ENCODE measurements at places on chromosomes 2 and 18.

GRCh38 chr18:13338318-13338717 is 119.8 kb downstream of the LDLRAD4 start:
- no peak for DNase-seq

- no peak for DNase-seq
These were observed 14.7 kb upstream of the EPG5 start for GRCh38 chr18:45981821-45982220.

- DNase-seq, result no peak
These were observed 6.0 kb downstream of the SLC4A3 start for GRCh38 chr2:219633276-219634065.

DNA sequence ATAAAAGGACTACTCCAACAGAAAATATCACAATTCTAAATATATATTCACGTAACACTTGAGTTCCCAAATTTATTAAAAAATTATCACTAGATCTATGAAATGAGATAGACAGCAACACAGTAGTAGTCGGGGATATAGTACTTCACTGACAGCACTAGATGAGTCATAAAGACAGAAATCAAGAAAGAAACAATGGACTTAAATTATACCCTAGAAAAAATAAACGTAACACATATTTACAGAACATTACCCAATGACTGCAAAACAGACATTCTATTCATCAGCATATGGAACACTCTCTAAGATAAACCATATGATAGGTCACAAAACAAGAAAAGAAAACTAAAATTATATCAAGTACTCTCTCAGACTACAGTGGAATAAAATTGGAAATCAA is 429.4 kb downstream of the MBD2 start:
- DNase-seq, result no peak

DNA sequence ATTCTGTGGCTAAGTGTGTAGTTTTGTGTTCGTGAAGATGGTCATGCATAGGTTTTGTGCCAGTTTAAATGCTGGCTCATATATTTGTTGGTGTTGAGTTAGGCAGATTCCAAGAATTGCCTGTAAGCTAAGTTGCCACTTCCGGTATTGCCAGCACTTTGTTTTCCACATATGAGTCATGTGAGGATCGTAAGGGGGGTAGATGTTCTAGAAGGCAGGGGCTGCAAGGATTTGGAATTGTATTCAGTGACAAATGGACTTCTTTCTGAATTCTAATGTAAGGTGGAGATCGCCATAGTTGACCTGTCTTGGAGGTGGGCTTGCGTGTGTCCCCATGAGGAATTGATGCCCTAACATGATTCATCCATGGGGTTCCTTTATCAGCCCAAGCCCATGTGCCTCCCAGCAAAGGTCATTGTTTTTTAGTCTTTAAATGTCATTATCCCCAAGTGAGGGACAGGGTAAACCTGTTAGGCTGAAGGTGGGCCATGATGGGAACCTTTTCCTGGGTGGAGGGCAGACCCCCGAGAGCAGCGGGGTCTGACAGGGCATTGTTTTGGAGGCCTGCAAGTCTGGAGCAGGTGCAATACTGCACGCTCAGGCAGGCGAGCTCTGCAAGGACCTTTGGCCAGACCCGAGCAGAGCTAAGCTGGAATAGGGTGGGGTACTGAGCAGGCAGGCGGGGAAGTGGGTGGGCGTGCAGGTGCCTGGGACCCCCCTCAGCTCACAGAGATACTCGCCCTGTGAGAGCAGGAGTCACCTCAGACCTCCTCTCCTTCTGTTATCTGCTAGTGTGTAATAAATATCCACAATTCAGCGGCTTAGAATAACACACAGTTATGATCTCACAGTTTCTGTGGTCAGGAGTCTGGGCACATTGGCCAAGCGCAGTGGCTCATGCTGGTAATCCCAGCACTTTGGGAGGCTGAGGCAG is 77.4 kb downstream of the LRRFIP1 start:
- no peak for DNase-seq

DNA sequence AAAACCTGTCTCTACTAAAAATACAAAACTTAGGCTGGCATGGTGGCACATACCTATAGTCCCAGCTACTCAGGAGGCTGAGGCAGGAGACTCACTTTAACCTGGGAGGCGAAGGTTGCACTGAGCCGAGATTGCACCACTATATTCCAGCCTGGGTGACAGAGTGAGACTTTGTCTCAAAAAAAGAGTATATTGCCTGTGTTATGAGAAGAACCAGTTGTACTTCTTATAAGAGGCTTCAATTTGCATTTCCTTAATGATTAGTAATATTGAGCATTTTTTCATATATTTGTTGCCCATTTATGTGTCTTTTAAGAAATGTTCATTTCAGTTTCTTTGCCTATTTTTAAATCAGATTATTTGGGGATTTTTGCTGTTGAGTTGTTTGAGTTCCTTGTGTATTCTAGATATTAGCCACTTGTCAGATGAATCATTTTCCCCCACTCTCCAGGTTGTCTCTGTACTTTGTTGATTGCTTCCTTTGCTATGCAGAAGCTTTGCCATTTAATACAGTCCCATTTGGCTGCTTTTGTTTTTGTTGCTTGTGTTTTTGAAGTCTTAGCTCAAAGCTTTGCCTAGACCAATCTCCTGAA is 75.8 kb upstream of the LRPPRC start:
- no peak for DNase-seq

GRCh38 chr2:88159955-88160415 is 10.2 kb upstream of the THNSL2 start:
- DNase-seq, result no peak

GRCh38 chr18:79868168-79868784 is 70.5 kb downstream of the KCNG2 start:
- DNase-seq, result no peak

DNA sequence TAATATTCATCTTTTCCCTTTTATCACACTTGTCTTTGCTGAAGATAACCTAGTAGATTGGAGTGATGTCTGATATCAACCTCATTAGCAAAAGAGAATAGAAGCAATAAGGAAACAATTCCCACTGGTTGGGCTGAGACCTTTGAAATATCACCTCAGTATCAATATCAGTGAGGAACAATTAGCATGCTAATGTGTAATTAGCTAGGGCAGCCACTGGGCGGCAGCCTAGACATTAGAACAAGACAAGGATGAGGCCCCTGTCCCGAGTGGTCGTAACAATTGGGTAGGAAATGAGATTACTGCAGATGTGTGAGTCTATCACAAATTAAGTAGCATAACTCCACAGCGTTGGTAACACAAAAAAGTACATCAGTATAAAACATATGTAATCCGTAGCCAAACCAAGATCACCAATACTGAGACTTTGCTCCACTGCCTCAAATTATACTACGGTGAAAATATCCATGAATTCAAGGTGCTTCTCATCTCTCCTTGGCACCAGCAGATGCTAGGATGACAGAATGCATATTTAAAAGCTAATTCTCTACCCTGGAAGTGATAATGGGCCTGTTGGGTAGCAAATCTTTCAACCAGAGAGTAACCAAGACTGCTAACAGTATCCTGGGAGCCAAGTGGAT is 99.1 kb downstream of the ALPK2 start:
- DNase-seq, result no peak

DNA sequence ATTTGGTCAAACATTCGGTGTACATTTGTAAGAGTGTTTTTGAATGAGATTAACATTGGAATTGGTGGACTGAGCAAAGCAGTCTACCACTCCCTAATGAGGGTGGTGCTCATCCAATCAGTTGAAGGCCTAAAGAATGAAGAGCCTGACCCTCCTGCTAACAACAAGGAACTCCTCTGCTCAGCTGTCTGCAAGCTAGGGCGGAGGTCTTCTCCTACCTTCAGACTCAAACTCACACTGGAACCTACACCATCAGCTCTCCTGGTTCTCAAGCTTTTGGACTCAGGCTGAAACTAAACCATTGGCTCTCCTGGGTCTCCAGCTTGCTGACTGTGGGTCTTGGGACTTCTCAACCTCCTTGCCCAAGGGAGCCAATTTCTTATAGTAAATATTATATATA is 55.5 kb upstream of the NPAS2 start:
- DNase-seq, result no peak

DNA sequence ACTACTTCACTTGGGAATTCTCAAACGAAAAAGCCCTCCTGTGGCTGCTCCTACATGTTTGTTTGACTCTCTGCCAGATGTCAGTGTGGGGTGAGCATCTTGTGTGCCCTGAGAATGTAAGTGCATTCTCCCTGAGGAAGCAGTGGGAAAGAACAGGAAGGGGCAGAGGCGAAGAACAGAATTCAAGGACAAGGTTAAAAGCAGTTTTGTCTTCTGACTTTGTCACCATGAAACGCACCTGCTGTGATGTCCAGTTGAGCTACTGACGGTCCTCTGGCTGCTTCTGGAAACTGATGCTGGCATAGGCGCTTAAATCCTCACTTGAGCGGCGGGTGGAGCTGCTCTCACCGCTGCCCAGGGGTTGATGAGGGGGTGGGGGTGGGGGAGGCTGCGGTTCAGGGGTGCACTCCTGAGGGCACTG is 4.9 kb downstream of the IRS1 start:
- no peak for DNase-seq

- DNase-seq, result no peak
These were observed 28.0 kb upstream of the SCYGR1 start for GRCh38 chr2:227415538-227416424.

DNA sequence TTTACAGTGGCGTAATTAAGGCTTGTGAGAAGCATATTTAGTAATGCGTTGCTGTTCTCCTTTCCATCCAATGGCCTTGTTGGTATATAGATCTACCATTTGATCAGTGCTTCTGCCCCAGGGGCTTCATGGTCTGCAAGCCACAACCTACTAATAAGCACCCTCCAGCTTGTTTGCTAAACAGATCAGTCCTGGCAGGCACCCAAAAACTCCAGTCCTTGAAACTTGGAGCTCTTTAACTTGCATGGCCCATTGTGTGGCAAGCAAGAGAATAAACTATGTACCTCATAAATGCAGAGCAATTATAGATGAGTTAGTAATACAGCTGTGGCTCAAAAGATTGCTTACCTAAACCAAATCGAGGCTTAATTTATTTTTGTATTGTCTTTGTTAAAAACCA is 158.5 kb downstream of the FTCDNL1 start:
- no peak for DNase-seq

DNA sequence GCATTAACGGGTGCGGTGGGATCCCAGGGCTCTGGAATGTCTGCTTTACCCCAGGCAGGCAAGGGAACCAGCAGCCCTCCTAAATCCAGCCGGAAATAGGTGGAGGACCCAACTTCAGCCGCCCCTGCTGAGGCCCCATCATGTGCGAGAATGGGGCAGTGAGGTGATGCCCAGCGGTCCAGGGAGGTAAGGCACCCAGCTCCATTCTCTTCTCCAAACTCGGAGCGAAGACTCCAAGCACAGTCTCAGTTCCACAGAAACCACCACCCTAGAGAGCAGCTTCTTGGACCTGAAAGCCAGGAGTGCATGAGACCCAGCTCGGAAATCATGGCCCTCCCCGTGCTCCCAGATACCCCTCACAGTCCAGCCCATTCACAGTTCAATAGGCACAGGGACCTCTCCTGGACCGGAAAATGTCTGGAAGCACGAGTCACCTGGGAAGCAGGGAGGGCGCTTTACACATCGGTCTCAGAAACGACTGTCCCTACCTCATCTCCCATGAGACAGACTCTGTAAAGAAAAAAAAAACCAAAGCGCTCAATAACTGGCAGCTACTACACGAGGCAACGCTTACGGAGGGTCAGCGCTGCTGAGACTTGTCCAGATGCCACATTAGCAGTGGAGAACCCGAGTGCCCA is 2.0 kb downstream of the SDC1 start:
- DNase-seq, result no peak

GRCh38 chr2:206708286-206708685 is 9.9 kb downstream of the DYTN start:
- DNase-seq, result no peak

- DNase-seq, result no peak
These were observed 360.3 kb downstream of the IRS1 start for GRCh38 chr2:226439337-226439736.

GRCh38 chr2:126839796-126840195 is 58.9 kb upstream of the TEX51 start:
- DNase-seq, result no peak

DNA sequence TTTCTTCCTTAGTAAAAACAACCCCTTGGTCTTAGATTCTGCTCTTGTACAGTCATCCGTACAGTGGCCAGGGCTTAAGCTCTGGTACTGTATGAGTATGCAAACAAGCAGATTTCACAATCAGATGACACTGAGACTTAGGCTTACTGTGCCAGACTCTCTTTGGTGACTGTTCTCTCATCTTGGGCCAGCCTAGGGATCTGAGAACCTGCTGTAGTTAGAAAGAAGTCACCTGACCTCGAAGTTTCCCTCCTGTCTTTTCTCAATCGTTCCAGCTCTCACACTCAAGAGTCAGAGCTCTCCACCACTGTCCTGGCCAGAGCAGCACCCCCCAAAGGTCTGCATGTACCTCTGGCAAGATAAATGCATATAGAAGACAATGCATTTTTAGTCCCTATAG is 63.2 kb downstream of the ZEB2 start:
- DNase-seq, result peak; percentile 87

- DNase-seq, result no peak
These were observed 795.6 kb downstream of the CPS1 start for GRCh38 chr2:211351987-211352386.

- no peak for DNase-seq
These were observed 91.6 kb downstream of the NFATC1 start for GRCh38 chr18:79487183-79487800.

GRCh38 chr2:126059379-126059778 is 596.6 kb upstream of the GYPC start:
- no peak for DNase-seq

DNA sequence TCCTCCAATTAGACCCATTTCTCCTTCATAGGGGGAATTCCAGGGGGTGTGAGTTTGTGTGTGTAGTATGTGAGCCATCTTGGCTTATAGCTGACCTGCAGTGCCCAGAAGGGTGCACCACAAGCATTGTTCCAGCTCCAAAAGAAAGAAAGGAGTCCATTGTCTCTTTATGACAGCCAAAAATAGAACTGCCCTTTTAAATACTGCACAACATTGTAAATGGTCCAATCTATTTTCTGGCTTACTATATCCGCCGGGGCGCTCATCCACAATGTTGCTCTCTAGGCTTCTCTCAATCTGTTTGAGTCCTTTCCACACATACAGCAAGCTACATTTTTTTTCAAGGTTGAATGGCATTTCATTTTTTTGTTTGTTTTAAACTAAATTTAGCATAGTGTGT is 517.5 kb downstream of the STK39 start:
- DNase-seq, result no peak

DNA sequence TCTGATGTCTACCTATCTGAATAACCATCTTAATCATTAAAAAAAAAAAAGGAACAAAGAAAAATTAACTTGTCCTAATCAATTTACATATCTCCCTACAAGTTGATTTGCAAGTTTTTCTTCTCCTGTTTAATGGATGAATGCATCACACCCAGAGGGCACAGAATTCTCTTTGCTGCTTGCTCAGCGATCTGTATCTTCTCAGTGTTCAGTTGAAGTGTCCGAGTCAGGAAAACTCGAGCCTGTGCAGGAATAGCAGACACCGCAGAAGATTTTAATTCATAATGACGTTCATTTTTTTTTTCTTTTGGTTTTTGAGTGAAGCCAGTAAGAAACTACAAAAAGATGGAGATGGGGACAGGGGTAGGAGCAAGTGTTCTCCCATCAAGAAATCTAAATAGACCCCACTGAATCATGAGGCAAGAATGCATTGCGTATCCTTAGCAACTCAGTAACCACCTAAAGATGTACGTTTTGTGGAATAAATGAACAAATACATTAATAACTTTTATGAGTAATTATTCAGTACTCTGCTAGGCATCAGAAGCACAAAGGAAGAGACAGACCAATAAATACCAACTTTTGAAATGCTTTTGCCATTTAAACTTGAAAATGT is 675.5 kb downstream of the LRP1B start:
- DNase-seq, result no peak
